Omental fat pad (tissue), 4 donors: ENCODE measurements at places on chromosomes 5 and 9. TPM values are rescaled to one million over a fixed set of nuclear protein-coding genes. Genes with fewer than 3 reads are reported as not detected.

- no peak for DNase-seq
These were observed 77.0 kb downstream of the FGF18 start for GRCh38 chr5:171496456-171496855.

Gene AGXT2
- total RNA-seq, result not detected

Gene RALGPS1
- 4.0 TPM for total RNA-seq

GRCh38 chr5:154265197-154265773 is 74.8 kb downstream of the GALNT10 start:
- DNase-seq, result no peak

GRCh38 chr5:101658433-101658832 is 637.7 kb downstream of the SLCO4C1 start:
- DNase-seq, result no peak

DNA sequence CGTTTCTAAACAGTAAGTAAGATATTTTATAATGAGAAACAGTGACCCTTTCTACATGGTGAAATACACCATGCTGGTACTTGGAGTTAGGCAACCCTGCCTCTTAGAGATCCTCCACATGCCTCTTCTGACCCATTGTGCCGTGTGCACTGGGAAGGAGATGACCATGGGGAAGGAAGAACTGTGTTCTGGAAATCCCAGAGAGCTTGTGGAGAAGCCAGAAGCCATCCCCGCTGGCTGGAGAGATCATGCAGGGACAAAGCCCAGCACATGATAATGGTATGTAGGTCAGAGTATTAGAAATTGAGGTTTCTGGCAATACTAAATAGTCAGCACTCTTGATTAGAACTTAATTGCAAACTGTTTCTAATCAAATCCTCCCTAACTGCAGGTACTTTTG is 307.3 kb downstream of the FBXL7 start:
- DNase-seq, result no peak
